ENCODE measurements at places on chromosomes 1 and 21. TPM values are rescaled to one million over a fixed set of nuclear protein-coding genes. Genes with fewer than 3 reads are reported as not detected.
A peak's percentile ranks its signal among the peaks of the same experiment; 100 is the strongest.

GRCh38 chr1:156675210-156676113, 1.7 kb downstream of the NES start:
- DNase-seq = no peak

DNA sequence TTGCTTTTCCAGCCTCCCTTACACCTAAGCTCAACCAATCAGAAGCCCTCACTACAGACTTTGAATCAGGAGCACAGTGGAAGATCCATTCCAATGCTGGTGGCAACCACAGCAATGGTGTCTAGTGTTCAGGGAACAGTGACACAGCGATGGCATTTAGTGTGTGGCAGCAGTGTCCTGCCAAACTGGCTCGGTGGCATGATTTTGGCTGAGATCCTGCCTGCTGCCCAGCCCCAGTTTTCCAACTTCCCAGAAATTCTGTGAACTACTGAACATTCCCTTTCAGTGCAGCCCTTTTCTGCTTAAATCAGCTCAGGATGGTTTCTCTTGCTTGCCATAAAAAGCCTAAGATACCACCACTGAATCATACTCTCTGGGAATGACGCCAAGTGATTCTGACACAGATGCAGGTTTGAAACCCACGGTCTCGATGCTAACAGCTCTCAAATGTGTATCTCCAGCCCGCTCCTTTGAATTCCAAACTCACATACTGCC, 8.8 kb downstream of the ASAP3 start:
- peak; percentile 97 for DNase-seq

DNA sequence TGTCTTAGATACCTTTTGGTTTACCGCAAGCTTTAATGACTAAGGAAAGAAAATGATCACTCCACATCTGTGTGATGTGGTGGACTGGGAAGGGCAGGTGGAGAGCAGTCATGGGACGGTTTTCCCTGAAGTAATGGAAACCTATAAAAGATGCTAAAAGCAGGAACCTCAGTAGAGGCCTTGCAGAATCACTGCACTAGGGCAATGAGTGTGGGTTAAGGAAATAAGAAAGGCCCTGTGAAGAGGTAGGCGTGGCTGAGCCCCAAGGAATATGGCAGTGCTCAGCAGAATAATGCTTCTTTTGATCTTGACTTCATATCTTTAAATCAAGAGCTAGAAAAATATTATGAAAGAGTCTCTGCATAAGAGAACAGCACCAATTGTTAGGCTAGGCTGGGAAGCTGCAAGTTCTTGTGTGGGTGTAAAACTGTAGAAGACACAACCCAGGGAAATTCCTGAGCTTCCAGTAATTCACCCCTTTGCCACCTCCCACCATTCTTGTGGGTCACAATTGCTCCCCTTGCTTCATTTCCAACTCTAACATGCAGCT, 49.9 kb downstream of the CLCA4 start:
- no peak for DNase-seq

DNA sequence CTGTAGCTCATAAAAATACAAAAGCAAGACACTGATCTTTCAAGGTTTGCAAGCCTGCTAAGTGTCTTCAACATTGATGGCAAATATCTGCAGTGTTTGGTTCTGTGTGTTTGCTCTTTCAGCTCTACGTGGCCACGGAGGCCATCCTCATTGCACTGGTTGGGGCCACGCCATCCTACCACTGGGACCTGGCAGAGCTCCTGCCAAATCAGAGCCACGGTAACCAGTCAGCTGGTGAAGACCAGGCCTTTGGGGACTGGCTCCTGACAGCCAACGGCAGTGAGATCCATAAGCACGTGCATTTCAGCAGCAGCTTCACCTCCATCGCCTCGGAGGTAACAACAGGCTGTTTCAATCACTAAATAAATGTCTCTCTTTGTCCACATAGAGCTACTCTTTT, 15.6 kb downstream of the SLC22A15 start:
- DNase-seq = no peak

- peak; percentile 39 for DNase-seq
These were observed 17.0 kb downstream of the ATP5PO start for GRCh38 chr21:33898586-33898985.

Gene SLC45A3
- 7.8 TPM for total RNA-seq

All from M059J (cell line).